HL-60 (cell line): ENCODE measurements at places on chromosomes 7 and 10.

GRCh38 chr10:3486346-3487065 lies 298.5 kb downstream of the KLF6 start:
- no peak for DNase-seq

- no peak for DNase-seq
Measured at GRCh38 chr10:126502441-126502840, 114.2 kb upstream of the ADAM12 start.

- no peak for DNase-seq
Measured at GRCh38 chr7:131338691-131339390, 11.2 kb downstream of the MKLN1 start.

GRCh38 chr7:157097569-157097968 lies 41.2 kb upstream of the UBE3C start:
- no peak for DNase-seq

GRCh38 chr10:84291384-84291783 lies 37.0 kb upstream of the CCSER2 start:
- no peak for DNase-seq

- no peak for DNase-seq
Measured at GRCh38 chr10:89963451-89964102, 262.2 kb downstream of the KIF20B start.

GRCh38 chr10:131738396-131738735 lies 162.4 kb upstream of the PPP2R2D start:
- DNase-seq: no peak

DNA sequence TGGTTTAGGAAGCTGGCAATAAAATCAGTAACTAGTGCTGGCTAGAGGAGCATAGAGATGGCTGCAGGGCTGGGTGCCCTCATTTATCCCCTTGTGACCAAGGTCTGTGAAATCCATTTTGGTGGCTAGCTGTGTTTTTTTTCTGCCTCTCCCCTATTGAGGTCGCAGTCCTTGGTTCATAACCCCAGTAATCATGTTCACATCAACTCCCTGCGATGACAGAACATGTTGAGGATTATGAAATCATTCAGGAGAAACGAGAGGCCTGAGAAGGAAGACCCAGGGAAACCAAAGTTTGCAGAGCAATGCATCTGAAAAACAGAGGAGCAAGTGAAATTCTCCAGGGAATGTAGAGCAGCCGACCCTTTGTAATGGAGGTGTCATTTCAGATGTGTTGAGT lies 126.9 kb downstream of the TACC2 start:
- no peak for DNase-seq

- DNase-seq: no peak
Measured at GRCh38 chr7:151296202-151296992, 45.2 kb upstream of the NUB1 start.

DNA sequence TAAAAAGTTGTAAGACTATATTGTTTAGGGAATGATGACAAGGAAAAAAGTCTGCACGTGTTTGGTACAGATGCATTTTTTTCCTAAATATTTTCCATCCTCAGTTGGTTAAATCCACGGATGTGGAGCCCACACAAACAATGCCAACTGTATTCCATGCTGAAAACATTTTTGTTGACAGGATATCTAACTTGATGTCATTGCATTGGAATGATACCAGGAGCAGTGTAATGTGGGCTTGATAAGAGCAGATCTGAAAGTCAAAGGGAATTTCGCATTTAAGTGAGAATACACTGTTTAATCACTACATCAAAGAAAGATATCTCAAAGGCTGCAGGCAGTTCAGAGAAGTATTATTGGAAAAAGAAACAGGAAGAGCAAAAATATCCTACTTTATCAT lies 49.5 kb upstream of the TMEM140 start:
- DNase-seq: no peak

DNA sequence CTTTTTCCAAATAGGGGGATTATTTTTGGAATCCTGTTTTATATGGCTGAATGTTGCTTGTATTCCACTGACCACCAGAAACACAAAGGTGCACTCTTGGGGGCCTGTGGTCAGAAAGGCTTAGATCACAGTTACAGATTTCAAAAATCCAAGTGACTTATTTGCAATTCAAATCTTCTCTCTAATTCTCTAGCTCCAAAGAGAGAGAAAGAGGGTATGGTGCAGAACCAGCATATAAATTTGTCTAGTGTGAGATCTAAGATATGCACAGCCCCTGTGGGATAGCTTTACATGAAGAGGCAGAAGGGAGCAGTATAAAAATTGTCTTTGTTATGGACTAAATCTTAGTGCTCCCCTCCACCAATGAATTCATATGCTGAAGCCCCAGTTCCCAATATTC lies 1121.7 kb upstream of the CELF2 start:
- no peak for DNase-seq

- DNase-seq: no peak
Measured at GRCh38 chr10:118340486-118340885, 1.6 kb downstream of the FAM204A start.

GRCh38 chr10:13644866-13645265 lies 58.1 kb downstream of the PRPF18 start:
- no peak for DNase-seq

GRCh38 chr10:59234194-59234593 lies 57.8 kb downstream of the PHYHIPL start:
- no peak for DNase-seq

- DNase-seq: no peak
Measured at GRCh38 chr10:50385624-50386023, 134.3 kb upstream of the ASAH2 start.

DNA sequence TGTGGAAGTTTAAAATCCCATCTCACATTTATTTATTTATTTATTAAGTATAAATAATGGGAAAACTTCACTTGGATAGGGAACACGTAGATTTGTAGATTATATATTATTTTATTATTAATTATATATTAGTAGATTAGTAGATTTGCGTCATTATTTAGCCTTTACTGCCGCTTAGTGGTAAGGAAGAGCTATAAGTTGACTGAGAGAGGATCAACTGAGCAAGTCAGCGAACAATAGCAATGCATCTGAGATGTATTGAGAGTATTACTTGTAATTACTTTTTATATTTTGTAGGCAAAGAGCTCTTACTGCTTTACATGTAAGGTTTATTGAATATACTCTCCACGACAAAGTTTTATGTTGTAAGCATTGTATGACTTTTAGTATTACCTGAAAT lies 244.5 kb upstream of the ANKRD30A start:
- no peak for DNase-seq

GRCh38 chr10:18463673-18464211 lies 187.6 kb downstream of the NSUN6 start:
- DNase-seq: no peak

DNA sequence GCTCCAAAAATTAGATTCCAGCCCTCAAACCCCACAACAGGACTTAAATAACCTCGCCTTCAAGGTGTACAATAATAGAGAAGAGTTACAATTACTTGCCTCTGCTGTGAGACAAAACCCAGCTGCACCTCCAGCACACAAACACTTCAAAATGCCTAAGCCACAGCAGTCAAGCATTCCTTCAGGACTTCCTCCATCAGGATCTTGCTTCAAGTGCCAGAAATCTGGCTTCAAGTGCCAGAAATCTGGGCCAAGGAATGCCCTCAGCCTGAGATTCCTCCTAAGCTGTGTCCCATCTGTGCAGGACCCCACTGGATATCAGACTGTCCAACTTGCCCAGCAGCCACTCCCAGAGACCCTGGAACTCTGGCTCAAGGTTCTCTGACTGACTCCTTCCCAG lies 1088.3 kb downstream of the SORCS3 start:
- DNase-seq: no peak

DNA sequence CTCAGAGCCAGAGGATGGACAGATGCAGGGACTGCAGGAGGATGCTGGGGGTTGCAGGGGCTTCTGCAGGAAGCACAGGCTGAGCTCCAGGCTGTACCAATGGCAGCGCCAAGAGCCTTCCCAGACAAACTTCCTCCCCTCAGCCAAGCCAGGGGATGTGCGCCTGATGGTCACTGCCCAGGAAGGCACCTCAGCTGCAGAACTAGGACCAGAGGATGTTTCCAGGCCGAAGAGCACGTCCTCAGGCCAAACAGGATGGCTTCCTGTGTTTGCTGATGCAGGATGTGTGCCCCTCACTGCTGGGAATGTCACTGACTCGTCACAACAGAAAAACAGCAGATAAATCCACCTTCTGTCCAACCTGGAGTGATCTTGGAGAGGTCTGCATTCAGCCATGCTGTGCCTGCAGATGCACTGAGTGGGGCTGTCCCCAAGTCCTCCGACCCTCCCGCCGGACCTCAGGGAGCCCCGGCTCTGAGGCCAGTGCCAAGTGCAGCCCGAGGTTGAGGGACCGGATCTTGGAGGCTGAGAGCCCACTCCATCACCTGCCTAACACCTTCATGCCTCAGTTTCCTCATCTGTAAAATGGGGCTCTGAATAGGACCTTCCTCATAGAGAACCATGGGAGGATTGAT lies 152.5 kb upstream of the CHST15 start:
- no peak for DNase-seq

- no peak for DNase-seq
Measured at GRCh38 chr10:90418869-90419652, 438.8 kb downstream of the HTR7 start.

- DNase-seq: no peak
Measured at GRCh38 chr7:6162331-6162620, 110.1 kb downstream of the CYTH3 start.

- no peak for DNase-seq
Measured at GRCh38 chr7:94142281-94142680, 138.1 kb upstream of the BET1 start.

DNA sequence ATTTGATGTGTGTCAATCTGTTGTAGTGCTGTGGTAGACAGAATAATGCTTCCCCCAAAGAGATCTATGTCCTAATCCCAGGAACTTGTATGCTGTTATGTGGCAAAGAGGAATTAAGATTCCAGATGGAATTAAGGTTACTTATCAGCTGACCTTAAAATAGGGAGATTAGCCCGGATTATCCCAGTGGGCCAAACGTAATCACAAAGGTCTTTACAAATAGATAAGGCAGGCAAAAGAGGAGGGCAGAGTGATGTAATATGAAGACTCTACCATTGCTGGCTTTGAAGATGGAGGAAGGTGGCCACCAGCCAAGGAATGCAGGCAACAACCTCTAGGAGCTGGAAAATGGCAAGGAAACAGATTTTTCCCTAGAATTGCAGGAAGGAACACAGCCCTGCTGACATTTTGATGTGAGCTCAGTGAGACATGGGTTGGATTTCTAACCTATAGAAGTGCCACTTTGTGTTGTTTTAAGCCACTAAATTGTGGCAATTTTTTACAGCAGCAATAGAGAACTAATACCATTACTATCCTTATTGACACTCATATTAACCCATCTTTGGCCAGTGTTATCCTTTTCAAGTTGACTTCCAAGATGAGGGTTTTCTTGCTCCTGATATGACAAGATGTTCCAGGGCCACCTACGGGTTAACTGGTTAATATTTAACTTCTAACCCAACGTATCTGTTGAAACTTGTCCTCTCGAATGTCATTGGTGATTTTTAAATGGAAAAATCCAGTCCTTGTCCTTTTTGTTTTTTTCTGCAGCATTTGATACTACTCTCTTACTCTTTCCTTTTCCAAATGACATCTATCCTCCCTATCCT lies 29.3 kb downstream of the CYCS start:
- no peak for DNase-seq

DNA sequence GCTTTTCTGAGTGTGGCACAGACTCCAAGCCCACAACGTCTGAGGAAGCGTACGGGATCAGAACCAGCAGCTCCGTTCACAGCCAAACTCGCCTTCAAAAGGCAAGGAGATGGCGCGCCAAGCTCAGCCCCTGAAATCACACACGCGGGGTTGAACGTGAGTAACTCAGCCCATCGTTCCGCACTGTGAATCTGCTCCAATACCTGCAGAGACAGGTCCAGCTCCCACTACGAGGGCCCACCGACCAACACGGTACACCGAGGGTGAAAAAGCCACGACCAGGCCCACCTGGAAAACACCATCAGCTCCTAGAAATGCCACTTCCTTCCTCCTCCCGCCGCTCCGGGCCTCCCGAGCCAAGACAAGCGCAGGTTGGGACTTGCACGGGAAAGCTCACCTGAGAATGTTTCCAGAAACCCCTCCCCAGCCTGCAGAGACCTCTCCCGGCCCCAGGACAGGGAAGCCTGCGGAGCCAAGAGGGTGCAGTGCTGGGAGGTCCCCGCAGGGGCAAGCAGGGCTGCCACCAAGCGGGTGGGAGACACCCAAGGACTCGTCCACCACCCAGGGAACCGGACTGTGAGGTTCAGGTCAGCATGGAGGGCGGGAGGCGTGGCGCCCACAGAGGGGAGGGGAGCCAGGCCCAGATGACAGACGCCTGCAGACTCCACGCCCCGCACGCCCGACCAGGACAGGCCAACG lies 93.9 kb upstream of the PDGFA start:
- no peak for DNase-seq

- DNase-seq: no peak
Measured at GRCh38 chr10:27245836-27246235, 5.2 kb upstream of the ACBD5 start.

GRCh38 chr10:104406715-104407650 lies 53.4 kb downstream of the CFAP58 start:
- no peak for DNase-seq

- no peak for DNase-seq
Measured at GRCh38 chr7:51785171-51785570, 468.6 kb upstream of the COBL start.

- DNase-seq: no peak
Measured at GRCh38 chr7:28410628-28411531, 1.4 kb upstream of the CREB5 start.
